ENCODE measurements at places on chromosomes 11 and 22. TPM values are rescaled to one million over a fixed set of nuclear protein-coding genes. Genes with fewer than 3 reads are reported as not detected.

The OR56A1 gene
- not detected for total RNA-seq

The PHOX2A gene
- not detected for total RNA-seq

The MS4A12 gene
- not detected for total RNA-seq

The CRYBB2 gene
- not detected for total RNA-seq

The BIK gene
- 2.3 TPM for total RNA-seq

The RAB36 gene
- not detected for total RNA-seq

- H3K27me3 ChIP-seq: peaks cover 30% of the 10 kb centered on the region
- H3K27ac ChIP-seq: no peak overlapping the region
- no peak overlapping the region for H3K4me3 ChIP-seq
- no peak for DNase-seq
Measured at GRCh38 chr11:10608584-10608983, 40.1 kb upstream of the LYVE1 start.

DNA sequence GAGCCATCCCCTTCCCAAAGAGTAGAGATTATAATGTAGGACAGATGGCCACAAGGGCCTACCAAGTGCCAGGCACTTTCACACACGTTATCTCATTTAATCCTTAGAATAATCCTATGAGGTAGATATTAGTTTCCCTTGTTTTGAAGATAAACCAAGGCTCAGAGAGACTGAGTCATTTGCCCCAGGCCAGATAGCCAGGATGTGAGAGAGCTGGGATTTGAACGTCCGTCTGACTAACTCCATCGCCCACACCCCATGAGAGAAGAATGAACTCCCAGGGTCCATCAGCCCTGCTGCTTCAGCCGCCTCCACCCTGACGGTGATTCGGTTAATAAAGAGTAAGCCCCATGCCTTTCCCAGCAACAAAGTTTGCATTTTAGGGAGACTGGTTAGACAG is 10.7 kb downstream of the PRG3 start:
- no peak overlapping the region for H3K27ac ChIP-seq
- H3K36me3 ChIP-seq: no peaks in the 10 kb centered on the region
- no peaks in the 10 kb centered on the region for H3K4me1 ChIP-seq
- DNase-seq: no peak

DNA sequence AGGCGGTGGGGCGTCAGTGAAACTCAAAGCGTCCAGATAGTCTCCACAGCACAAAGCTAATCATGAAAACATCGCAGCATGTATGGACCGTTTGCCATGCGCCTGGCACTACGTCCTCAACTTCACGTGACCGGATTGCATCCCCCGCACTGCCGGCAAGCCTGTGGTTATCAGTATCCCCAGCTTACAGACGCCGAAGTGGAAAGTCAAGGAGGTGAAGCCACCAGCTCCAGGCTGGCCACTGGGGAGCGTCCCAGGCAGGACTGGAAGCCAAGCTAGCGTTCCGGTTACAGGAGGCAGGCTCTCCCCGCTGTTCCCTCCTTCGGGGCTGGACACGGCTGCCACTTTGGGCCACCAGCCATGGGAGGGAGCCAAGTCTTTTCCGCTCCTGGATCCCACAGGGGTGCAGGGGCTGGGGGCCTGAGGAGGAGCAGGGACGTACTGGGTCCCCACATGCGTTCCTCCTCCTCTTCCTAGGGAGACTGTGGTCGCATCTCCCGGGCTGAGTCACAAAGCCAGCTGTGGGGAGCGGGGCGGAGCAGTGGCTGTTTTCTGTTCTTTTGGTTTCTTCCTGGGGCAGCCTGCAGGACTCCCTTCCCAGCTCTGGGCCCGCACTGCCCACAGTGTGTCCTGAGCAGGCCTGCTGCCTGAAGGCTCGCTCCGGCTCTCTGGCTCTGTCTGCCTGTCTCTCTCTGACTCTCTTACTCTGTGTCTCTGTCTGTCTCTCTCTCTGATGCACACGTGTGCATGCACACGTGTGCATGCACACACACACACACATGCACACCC is 4.3 kb upstream of the OSBPL5 start:
- peaks cover 11% of the 10 kb centered on the region for H3K4me1 ChIP-seq
- peaks cover 15% of the 10 kb centered on the region for H3K27me3 ChIP-seq
- peaks cover 3% of the 10 kb centered on the region for H3K36me3 ChIP-seq

DNA sequence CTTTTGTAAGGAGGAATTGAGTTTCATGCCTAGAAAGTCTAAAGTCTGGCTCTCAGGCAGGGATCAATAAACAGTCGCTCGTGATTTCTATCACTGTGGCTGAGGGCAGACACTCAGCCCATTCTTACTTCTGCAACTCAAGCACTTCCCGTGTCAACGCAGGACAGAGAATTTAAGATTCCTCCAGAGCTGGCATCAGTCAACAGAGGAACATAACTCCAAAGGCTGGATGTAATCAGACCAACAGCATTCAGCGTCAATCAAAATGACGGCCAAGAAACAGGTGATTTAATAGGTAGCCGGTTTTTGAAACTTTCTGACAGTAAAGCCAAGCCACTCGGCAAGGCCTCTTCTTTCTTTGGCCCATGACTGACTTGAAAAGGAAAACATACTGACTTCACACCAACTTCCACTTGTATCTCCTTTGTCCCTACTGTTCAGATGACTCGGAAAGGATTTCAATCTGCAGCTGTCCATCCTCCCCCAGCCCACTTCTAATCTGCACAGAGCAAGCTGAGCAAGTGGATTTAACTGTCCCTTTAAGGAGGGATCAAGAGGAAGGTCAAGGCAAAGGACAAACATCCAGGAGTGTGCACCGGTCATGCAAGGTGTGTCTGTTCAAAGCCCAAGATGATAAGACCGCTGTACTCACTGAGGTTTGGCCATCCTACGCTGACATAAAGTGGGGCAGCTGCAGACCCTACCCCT is 9.5 kb downstream of the VPS37C start:
- no peak overlapping the region for H3K4me3 ChIP-seq
- H3K27me3 ChIP-seq: no peaks in the 10 kb centered on the region
- H3K36me3 ChIP-seq: peaks cover 16% of the 10 kb centered on the region
- H3K27ac ChIP-seq: no peak overlapping the region

DNA sequence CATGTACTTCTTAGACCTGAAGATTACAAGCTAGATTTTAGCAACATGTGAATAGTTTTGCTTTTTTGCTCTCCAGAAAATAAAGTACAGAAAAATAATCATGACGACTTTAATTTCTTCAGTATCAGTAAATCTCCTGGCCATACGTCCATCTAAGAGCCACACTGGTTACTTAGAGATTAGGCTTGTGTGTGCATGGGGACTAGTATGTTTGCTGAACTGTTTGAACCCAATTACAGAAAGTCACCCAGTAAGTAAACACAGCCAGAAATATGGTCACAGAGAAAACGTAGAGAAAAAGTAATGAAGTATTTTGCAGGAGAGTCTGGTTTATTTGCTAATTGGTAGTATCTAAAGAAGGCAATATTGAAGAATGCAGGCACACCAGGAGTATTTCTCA is 1053.6 kb upstream of the CCDC90B start:
- H3K36me3 ChIP-seq: no peaks in the 10 kb centered on the region
- H3K4me3 ChIP-seq: no peak overlapping the region
- H3K27ac ChIP-seq: no peak overlapping the region
- DNase-seq: no peak
- H3K27me3 ChIP-seq: no peaks in the 10 kb centered on the region

DNA sequence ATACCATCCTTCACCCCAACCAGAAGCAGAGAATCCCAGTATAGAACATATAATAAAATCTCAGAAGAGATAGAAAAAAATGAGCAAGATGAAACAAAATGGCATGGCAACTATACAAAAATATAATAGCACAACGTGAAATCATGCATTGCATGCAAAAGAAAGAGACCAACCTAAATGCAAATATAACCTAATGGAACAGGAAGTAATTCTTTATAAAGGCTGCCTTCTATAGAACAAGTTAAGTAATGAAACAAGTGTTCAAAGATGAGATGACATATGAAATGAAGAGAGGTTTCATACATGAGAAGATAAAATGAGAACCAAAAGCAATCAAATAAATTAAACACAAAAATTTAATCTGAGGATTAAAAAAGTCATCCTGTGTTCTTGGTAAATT is 18.5 kb upstream of the ARHGAP20 start:
- H3K27ac ChIP-seq: no peak overlapping the region
- no peak for DNase-seq
- H3K36me3 ChIP-seq: no peaks in the 10 kb centered on the region

DNA sequence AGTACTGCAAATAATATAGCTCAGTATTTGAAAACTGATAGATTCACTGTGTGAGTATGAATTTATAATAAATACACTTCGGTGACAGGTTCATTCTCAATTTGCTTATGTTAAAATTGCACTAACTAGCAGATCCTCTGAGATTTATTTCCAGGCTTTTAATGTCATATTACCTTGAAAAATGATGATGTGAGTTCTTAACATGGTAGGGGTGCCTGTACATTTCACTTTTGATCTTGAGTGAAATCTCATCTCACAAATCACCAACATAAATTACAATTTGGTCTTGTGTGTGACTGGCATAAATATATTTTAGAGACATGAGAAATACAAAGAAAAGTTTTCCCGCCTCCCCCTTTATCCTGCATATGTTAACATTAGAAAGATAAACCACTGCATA is 240.4 kb downstream of the DYNC2H1 start:
- H3K27me3 ChIP-seq: no peaks in the 10 kb centered on the region
- no peaks in the 10 kb centered on the region for H3K36me3 ChIP-seq
- H3K4me1 ChIP-seq: no peaks in the 10 kb centered on the region
- H3K4me3 ChIP-seq: no peak overlapping the region

GRCh38 chr11:47861728-47862127 is 13.6 kb upstream of the NUP160 start:
- no peak overlapping the region for H3K27ac ChIP-seq
- no peak for DNase-seq
- H3K4me3 ChIP-seq: no peak overlapping the region
- H3K27me3 ChIP-seq: no peaks in the 10 kb centered on the region
- peaks cover 37% of the 10 kb centered on the region for H3K4me1 ChIP-seq
- no peaks in the 10 kb centered on the region for H3K36me3 ChIP-seq

- DNase-seq: no peak
- H3K4me3 ChIP-seq: no peak overlapping the region
- H3K27me3 ChIP-seq: peaks cover 1% of the 10 kb centered on the region
- H3K4me1 ChIP-seq: no peaks in the 10 kb centered on the region
Measured at GRCh38 chr22:35220221-35220620, 37.1 kb upstream of the HMGXB4 start.

DNA sequence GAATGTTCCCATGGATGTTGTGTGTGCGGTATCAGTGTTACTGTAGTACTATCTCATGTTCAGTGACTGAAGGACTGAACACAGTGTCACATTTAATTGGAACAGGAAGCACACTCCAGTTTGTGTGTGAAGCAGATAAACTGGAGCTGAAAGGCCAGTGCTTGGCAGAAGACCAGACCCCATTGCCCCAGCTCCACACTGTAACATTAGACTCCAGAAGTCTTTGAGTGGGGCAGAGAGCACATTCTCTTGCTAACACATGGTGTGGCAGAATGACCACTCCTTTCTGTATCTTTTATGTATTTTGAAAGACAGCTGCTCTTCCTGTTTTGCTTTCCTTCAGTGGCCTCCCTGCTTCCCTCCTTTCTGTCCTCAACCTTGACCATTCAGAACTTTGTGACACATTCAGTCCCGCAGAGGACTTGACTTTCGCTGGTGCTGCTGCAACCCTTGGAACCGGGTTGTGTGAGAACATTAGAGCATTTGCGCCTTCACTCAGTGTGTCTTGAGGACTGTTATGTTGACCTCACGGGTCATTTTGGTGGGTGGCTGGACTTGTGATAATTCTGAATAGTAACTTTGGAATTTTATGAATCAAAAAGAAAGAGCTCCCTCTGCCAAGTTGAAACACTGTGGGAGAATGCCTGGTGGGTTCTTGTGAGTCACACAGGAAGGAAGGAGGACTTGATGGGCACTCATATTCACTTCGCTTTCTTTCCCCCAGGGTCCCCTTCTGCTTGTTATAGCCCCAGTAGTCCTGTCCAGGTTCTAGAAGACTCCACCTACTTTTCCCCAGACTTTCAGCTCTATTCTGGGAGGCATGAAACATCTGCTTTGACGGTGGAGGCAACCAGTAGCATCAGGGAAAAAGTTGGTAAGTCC is 26.4 kb downstream of the AMOTL1 start:
- no peak overlapping the region for H3K4me3 ChIP-seq
- peaks cover 8% of the 10 kb centered on the region for H3K27me3 ChIP-seq
- no peaks in the 10 kb centered on the region for H3K4me1 ChIP-seq
- H3K36me3 ChIP-seq: no peaks in the 10 kb centered on the region

- no peaks in the 10 kb centered on the region for H3K36me3 ChIP-seq
- peaks cover 8% of the 10 kb centered on the region for H3K4me1 ChIP-seq
- H3K27ac ChIP-seq: no peak overlapping the region
- no peak for DNase-seq
- H3K27me3 ChIP-seq: peaks cover 29% of the 10 kb centered on the region
Measured at GRCh38 chr22:45866646-45867117, 110.3 kb downstream of the WNT7B start.

DNA sequence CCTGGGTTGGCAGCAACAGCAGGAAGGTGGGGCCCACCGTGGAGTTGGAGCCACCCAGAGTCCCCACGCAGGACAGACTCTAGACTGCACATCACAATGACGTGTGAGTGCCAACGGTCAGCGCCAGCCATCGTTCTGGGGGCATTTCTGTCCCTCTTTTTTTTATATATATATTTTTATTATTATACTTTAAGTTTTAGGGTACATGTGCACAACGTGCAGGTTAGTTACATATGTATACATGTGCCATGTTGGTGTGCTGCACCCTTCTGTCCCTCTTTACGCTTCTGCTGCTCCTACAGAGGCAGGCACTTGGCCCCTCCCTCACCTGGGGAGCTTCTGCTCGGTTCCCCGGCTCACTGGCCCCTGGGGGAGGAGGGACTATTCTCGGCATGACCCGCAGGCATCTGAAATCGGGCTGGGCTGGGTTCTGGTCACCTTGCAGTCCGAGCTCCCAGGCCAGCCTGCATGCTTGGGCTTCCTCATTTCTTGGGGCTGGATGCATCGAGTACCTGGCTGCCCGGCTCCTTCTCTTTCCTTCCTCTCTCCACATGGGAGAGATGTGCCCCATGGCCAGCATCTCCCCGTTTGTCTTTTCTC is 787.4 kb downstream of the TBC1D22A start:
- no peaks in the 10 kb centered on the region for H3K36me3 ChIP-seq
- DNase-seq: no peak
- H3K27ac ChIP-seq: no peak overlapping the region
- no peaks in the 10 kb centered on the region for H3K4me1 ChIP-seq
- H3K4me3 ChIP-seq: no peak overlapping the region

DNA sequence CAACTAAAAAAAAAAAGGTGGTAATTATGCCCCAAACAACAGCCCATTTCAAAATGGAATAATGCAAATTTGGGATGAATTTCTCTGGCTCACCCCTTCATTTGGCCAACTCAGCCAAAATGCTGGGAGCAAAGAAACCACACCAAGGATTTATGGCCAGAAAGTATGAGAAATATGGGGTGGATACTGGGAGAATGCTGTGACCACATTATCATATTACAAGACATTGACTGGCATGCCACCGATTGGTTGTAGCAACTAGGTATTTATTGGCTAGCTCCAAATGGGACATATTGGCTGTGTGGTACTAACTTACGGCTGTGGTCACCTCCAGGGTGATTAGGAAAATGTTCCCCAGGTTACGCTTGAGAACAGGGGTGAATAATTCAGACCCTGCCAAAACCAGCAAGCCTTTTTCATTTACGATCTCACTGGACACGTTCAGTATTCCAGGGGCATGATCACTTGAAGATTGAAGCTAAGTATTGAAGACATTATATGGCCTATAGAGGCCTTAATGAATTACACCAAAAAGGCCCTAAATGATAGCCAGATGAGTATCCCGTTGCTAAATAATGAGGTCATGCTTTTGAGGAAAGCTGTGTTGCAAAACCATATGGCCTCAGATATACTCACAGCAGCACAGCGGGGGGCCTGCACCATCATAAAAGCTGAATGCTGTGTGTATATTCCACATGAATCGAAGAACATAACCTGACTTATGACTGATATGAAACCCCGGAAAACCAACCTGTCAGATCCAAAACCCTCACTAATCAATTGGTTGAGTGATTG is 3.8 kb upstream of the FDX1 start:
- H3K27me3 ChIP-seq: peaks cover 2% of the 10 kb centered on the region
- no peak overlapping the region for H3K27ac ChIP-seq
- H3K4me1 ChIP-seq: peaks cover 20% of the 10 kb centered on the region

Measured in activated T-helper 1 cell treated with anti-CD3 and anti-CD28 coated beads, Interleukin-12 subunit alpha, Interleukin-12 subunit beta, Interleukin-2, Interleukin-4 antibody, amounts not matched to agents 30 ng/mL and 10 ng/mL and 1 ng/mL, durations not matched to agents 14 hours and 24 hours and 36 hours (primary cell).